ENCODE measurements at places on chromosomes 1 and 21.

DNA sequence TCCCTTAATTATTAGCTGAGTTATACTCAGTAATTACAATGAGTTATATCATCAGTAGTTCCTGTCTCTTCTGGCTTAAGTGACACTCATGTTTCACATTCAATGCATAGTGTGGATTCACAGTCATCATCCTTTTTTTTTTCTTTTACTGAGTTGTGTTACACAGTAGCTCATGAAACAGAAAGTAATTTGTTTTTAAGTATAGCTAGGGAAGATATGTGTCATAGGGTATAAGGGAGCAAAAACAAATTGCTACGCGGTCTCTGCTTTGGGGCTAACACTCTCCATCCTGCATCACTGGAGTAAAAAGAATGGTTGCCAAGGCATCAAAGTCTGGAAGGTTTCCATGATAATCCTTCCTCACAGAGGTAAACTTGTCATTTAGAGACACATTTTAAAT lies 971.7 kb upstream of the NCAM2 start:
- DNase-seq: no peak

- DNase-seq: no peak
Measured at GRCh38 chr1:2234762-2235113, 6.6 kb downstream of the SKI start.

DNA sequence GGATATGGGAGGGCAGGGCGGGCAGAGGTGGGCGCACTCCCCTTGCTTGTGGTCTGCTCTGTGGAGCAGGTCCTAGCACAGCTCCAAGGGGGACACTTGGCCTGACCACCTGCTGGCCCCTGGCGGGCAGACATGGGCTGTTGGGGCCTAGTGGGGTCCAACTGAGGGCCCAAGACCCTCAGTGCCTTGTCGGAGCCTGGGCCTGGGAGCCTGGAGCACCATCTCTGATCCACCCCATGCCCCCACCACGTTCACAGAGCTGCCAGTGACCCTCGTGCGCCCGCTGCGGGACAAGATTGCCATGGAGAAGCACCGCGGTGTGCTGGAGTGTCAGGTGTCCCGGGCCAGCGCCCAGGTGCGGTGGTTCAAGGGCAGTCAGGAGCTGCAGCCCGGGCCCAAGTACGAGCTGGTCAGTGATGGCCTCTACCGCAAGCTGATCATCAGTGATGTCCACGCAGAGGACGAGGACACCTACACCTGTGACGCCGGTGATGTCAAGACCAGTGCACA lies 70.6 kb downstream of the OBSCN start:
- no peak for DNase-seq

DNA sequence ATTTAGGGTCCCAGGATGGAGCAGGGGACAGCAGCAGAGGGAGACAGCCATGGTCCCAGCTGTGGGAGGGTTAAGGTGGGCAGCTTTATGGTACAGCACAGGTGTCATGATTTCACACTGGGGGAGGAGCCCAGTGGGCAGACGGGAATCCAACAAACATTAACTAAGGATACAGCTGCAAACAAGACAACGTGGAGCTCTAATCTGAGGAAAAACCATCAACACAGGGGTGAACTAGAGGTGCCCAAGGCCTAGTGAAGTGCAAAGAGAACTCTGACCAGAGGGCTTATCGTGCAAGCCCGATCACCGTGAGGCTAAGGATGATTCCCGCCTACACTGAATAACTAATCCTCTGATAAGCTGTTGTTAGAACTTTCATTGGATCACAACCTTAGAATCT lies 18.7 kb downstream of the ECE1 start:
- no peak for DNase-seq

- no peak for DNase-seq
Measured at GRCh38 chr1:167474191-167474641, 44.1 kb downstream of the CD247 start.

- DNase-seq: no peak
Measured at GRCh38 chr1:84686223-84686622, 4.0 kb downstream of the SSX2IP start.

- DNase-seq: peak; percentile 33
Measured at GRCh38 chr1:3775490-3776230, 3.1 kb downstream of the SMIM1 start.

All from AG10803 (cell line).